Left renal cortex interstitium (tissue), 4 donors: ENCODE measurements at places on chromosomes 2 and 18.

GRCh38 chr2:200765139-200765951 is 46.4 kb upstream of the BZW1 start:
- no peak for DNase-seq

DNA sequence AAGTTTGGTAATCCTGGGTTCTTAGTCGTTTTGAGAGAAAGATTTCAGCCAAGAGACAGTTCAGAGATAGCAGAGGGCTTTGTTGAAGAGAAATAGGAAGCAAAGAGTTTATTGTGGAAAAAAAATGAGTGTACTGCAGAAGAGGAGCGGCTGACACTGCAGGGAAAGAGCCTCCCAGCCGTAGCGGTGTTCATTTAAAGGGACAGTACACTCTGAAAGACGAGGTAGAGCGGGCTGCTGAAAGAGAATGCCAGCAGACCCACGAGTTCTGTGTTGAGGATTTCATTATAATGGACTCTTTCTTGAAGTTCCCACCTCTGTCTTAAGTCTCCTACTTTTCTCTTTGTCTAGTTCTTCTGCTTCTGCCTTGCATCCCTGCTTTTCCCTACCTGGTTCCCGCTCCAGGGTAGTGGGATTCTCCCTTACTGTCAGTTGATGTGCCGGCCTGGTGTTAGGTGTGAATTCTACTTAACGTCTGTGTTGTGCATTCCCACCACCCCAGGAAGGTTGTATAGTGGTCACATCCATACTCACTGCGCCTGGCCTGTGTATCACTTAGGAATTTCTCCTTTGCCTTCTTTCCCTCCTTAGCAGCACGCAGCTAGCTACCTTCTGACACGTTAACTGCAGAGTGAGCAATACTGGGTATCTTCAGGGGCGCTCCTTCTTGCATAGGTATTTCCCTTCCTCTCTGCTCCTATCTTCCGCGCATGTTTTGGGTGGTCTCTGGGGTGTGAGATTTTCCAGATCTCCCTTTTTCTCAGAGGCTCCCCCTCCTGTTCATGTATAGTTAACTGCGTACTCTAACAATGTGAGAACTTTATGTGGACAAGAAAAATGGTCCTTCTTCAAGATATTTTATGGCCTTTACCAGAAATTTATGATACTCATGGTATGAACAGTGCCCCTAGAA is 164.5 kb downstream of the PTH2R start:
- no peak for DNase-seq

GRCh38 chr2:47043142-47043890 is 111.8 kb downstream of the STPG4 start:
- DNase-seq, result no peak

DNA sequence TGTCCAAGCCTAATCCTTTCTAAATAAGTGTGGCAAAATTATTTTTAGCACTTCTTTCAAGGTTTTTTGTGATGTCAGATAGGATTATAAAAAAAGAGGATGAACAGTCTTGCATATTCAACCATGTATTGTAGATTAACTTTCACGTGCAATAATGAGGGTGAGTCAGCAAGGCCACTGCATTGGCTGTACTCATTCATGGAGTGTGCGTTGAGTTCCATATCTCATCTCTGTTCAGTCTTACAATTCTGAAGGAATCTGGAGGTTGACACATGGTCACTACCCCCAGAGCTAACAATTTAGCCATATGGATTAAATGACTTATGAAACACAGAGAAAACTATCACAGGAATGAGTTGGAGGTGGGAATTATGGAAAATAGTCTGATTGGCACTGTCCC is 810.5 kb downstream of the SLC4A3 start:
- DNase-seq, result no peak

DNA sequence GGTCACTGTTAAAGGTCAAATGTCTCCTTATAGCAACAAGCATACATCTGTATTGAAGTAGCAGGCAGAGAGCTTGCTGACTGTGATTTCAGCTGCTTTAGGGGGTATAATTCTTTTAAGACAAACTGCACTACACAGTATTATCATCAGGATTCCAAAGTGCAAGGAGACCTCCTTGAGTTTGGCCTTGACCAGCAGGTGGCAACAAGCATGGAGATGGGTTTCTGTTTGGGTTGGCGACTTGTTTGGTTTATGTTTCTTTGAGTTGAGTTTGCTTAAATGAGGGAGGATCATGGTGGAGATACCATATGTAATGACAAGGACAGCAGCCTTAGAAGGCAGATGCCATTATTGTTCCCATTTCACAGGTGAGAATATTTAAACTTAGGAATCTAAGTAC is 681.0 kb upstream of the ID2 start:
- DNase-seq, result no peak

DNA sequence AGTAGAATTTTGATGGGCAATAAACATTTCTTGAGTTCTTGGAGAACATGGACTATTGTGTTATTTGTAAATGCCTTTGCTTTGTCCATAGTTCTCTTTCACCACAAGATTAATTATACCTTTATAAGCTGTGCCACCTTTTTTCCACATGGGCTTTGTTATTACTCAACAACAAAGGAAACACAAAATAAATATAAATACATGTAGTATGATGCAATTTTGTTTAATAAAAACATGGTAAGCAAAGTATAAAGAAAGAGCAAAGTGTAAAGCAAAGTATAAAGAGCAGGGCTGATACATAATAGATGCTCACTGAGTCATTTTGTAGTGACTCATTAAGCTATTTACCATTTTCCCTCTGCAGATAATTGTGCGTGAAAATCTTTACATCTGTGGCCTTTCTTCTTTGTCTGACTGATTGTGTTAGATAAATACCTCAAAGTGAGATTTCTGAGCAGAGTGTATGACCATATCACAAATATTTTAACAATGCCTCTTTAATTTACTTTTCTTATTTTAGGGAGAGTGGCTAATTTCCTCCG is 80.9 kb downstream of the CERS6 start:
- no peak for DNase-seq

GRCh38 chr2:236857246-236857645 is 228.4 kb upstream of the COPS8 start:
- DNase-seq, result no peak

DNA sequence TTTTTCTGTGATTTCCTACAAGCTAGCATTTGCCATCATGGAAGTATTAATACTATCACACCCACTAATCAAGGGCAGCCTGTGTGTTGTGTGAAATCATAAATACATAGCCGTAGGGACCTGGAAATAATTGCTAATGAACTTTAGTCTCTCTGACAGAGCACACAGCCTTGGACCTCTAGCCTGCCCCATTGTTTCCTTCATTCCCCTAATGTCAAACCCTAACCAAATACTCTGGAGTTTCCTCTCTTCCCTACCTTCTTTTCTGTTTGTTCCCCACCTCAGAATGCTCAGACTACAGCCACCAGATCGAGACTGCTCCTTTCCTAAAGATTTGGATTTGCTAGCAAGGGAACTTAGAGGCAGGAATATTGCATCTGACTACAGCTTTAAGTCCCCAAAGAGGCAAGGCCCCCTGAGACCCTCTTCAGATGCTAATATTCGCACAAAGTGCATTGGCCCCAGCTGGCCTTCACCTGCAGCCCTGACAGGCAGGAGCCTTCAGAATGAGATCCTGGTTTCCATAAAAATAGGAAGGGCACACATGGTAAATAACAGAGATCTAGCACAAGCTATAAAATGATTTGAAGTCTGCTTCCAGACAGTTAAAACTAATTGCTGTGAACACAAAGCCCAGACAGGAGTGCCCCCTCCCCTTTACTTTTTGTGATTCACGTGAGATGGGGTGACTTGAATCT is 279.2 kb upstream of the DCC start:
- no peak for DNase-seq

GRCh38 chr18:58256316-58257080 is 212.5 kb downstream of the NEDD4L start:
- DNase-seq, result no peak

GRCh38 chr2:85606116-85606455 is 3.6 kb upstream of the TMEM150A start:
- DNase-seq, result no peak

- no peak for DNase-seq
Observed at GRCh38 chr2:18926631-18927524, 337.5 kb upstream of the NT5C1B start.

DNA sequence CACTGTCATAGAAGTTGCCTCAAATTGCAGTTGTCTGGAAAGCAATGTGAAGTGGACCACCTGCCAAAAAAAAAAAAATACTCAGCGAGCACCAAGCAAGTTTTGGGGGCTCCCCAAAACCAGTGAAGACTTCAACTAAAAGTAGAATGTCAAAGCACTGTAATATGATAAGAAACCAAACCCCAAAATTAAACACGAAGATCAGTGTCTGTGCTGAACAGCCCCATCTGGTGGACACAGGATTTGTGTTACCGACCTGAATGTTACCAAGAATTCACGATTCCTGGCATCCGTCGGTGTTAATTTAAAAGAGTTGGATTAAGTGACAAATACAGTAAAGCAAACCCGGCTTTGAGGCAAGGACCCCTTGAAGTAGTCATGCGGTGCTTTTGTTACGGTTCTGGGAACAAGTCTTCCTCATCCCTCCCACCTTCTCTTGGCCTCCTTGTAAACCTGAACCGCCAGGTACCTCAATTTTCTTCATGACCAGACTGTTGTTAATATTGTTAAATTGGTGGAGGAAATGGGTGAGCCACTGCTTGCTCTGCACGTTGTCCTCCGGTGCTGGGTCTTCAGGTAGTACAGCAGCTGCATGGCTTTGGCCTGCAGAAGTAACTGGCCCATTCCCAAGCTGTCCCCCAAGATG is 31.3 kb upstream of the SSB start:
- no peak for DNase-seq

GRCh38 chr2:184834699-184835397 is 236.5 kb downstream of the ZNF804A start:
- DNase-seq, result no peak
